H1 (cell line): ENCODE measurements at places on chromosomes 6 and 20.

- no peaks in the 10 kb centered on the region for H3K27me3 ChIP-seq
- H3K4me1 ChIP-seq: no peaks in the 10 kb centered on the region
- H3K36me3 ChIP-seq: no peaks in the 10 kb centered on the region
- no peak overlapping the region for H3K27ac ChIP-seq
- DNase-seq: no peak
- no peak overlapping the region for H3K4me3 ChIP-seq
These were observed 71.5 kb downstream of the PKHD1 start for GRCh38 chr6:52015953-52016352.

DNA sequence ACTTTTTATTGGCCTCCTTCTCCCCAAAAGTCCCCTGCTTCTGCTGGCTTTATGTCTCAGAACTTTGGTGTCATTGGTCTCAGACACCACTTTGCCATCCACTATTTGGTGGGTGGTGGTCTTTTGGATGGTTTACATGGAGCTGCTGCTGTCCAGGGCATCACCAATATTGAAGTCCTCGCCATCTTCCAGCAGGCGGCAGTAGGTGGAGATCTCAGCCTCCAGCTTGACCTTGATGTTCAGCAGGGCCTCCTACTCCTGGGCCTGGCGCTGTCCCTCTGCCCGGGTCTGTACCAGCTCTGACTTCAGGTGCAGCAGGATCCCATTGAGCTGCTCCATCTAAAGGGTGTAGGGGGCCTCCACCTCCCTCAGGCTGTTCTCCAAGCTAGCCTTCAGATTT, 148.4 kb upstream of the FOXA2 start:
- no peak for DNase-seq
- H3K36me3 ChIP-seq: no peaks in the 10 kb centered on the region
- no peak overlapping the region for H3K27ac ChIP-seq
- H3K4me3 ChIP-seq: no peak overlapping the region
- H3K4me1 ChIP-seq: no peaks in the 10 kb centered on the region
- no peaks in the 10 kb centered on the region for H3K27me3 ChIP-seq

GRCh38 chr6:123896869-123897268, 93.2 kb downstream of the NKAIN2 start:
- no peaks in the 10 kb centered on the region for H3K36me3 ChIP-seq
- H3K27ac ChIP-seq: no peak overlapping the region
- H3K27me3 ChIP-seq: no peaks in the 10 kb centered on the region
- no peaks in the 10 kb centered on the region for H3K4me1 ChIP-seq

GRCh38 chr20:16472045-16472872, 101.0 kb downstream of the KIF16B start:
- no peak overlapping the region for H3K4me3 ChIP-seq
- no peaks in the 10 kb centered on the region for H3K4me1 ChIP-seq
- no peak for DNase-seq
- no peak overlapping the region for H3K27ac ChIP-seq

DNA sequence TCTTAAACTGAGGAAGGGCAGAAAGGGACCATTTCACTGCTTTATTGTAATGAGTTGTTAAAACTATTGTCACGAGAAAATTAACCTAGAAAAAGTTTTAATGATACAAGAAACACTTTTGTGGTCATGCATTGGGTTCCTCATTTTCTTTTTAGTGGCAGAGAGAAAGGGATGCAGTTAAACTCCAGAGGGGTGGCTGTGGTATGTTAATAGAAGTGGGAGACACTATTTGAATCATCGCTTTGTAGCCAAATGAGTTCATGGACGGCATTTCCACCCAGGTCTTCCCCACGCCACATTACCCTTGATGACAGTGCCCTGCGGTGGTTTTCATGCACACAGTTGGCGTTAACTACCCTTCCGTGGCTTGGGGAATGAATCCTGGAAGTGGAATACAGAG, 235.6 kb downstream of the PLCB1 start:
- H3K27me3 ChIP-seq: no peaks in the 10 kb centered on the region
- no peak overlapping the region for H3K4me3 ChIP-seq
- H3K36me3 ChIP-seq: no peaks in the 10 kb centered on the region
- no peak overlapping the region for H3K27ac ChIP-seq
- DNase-seq: no peak
- H3K4me1 ChIP-seq: no peaks in the 10 kb centered on the region

DNA sequence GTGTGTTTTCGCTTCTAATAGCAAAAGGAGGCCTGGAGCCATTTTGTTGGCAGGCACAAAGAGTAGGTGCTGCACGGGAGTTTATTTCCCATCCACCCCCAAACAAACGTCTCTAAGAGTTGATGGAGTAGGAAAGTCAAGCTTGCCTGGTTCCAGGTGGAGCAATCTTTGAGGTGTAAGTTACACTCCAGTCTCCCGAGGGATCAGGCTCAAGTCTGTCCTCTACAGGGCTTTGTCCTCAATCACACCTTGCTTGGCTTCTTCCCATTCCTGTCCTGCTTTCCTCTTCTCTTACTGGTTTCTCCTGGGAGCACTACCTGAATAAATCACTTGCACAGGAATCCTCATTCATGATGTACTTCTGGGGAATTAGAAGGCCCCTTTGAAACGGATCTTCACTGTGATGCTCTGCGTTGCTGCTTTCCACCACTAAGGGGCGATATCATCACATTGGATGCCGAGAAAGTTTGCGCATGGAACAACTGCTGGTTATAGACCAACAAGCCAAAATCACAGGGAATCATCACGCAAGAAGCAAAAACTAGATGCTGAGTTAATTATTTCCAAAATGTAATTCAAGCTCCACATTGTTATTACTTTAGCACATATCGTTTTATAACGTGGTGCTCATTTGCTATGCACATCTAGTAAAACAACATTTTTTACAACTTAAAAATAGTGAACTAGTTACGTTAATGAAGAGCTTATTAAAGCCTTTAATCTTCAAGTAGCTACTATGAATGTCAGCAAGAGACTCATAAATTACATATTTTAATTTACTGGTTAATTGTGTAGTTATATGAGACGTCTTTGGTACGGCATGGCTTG, 156.8 kb downstream of the DNAH8 start:
- no peak overlapping the region for H3K27ac ChIP-seq
- H3K4me3 ChIP-seq: no peak overlapping the region
- no peaks in the 10 kb centered on the region for H3K27me3 ChIP-seq
- H3K4me1 ChIP-seq: no peaks in the 10 kb centered on the region
- peak; percentile 39 for DNase-seq

DNA sequence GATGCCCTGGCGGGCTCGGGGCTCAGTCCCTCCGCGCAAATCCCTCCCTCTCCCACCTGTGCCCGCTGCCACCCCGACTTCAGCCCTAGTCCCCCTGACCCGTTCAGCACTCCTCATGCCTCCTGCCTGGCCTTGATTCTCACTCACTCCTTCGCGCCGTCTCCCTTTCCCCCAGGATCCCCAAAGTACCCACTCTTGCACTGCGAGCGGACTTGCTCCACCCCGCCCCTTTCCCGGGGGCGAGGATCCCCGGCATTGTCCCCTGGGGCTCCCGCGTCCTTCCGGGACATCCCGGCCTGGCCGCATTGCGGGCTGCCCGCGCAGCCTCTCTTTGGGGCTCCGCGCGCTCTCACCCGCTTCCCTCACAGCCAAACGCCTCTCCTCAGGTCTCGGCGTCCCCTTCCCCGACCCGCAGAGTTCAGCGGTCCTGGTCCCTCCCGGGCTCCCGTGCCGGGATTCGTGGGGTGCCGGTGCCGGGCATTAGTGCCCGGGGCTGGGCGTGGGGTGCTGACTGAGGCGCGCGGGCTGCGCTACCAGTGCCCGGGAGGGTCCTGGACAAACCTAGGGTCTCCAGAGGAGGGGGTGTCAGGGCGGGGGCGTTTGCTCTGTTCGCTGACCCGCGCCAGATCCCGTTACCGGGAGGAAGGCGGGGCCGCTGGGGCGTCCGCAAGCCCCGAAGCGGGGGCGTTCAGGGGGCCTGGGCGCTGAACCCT, 45.5 kb upstream of the SUPT3H start:
- H3K4me1 ChIP-seq: no peaks in the 10 kb centered on the region
- peaks cover 26% of the 10 kb centered on the region for H3K27me3 ChIP-seq
- peak; percentile 84 for DNase-seq
- no peak overlapping the region for H3K27ac ChIP-seq
- no peaks in the 10 kb centered on the region for H3K36me3 ChIP-seq

DNA sequence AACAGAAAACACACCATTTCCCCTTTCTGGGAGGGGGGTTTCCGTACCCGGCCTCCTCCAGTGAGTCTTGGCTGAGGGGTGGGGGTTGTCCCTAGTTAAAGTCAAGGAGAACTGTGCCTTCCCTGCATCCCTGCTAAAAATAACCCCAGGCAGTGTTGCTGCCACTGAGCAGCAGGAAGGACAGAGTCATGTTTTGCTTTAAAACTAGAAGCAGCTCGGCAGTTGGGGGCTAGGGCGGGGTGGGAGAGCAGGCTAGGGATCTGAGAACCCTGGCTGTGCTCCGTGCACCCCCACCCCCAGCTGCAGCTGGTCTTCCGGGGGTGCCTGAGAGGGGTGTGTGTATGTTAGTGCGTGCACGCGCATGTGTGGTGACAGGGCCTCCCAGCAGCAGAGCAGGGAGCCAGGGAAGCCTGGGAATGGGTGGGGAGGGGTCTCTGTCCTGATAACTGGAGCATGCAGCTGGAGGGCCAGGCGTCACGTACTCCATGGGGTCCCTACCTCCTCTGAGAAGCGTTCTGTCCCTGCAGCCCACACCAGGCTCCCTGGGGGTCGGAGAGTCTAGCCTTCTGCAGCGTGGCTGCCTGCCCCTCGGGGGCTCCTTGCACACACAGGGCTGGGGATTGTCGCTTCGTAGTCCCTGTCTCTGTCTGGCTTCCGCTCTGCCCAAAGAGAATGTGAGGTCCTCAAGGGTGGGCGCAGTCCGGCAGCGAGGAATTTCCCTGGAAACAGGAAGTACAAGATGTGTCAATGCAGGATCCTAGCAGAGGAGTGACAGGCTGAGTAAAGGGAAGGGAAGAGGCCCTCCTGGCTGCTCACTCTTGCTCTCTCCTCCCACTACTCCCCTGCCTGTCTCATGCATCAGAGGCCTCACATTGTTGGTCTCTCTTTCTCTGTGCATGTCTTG, 16.8 kb upstream of the ARMC12 start:
- H3K4me1 ChIP-seq: peaks cover 14% of the 10 kb centered on the region
- H3K27ac ChIP-seq: no peak overlapping the region
- no peaks in the 10 kb centered on the region for H3K36me3 ChIP-seq
- no peak for DNase-seq
- no peak overlapping the region for H3K4me3 ChIP-seq
